ENCODE measurements at places on chromosomes 5 and 9.

- DNase-seq: no peak
Observed at GRCh38 chr5:95113489-95113888, 171.4 kb downstream of the MCTP1 start.

GRCh38 chr5:98624145-98624880, 149.2 kb upstream of the RGMB start:
- DNase-seq: no peak

- no peak for DNase-seq
Observed at GRCh38 chr9:124442826-124443225, 7.4 kb upstream of the ADGRD2 start.

DNA sequence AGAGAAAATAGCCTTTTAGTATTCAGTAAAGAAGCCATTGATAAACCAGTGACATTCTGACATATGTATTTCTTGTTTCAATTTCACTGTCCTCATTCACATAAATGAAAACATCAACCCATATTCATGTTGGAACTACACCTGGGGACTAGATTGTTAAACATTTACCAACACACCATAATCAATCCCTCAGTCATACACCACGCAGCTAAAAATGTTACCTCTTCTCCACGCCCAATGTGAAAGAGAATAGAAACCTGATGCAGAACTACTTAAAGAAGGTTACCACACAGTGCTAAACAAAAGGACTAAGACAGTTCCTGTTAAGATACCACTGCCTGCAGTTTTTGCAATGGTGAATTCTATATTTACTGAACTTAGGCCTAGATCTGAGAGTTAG, 518.9 kb downstream of the PRELID2 start:
- DNase-seq: no peak

- no peak for DNase-seq
Observed at GRCh38 chr9:93464876-93465275, 11.5 kb upstream of the FAM120AOS start.

- no peak for DNase-seq
Observed at GRCh38 chr5:10599862-10600284, 36.0 kb downstream of the ANKRD33B start.

GRCh38 chr5:153658606-153659005, 168.1 kb downstream of the GRIA1 start:
- DNase-seq: no peak

GRCh38 chr9:115191667-115192066, 73.7 kb upstream of the TNC start:
- no peak for DNase-seq

- DNase-seq: no peak
Observed at GRCh38 chr9:137373611-137373980, 49.4 kb downstream of the EXD3 start.

DNA sequence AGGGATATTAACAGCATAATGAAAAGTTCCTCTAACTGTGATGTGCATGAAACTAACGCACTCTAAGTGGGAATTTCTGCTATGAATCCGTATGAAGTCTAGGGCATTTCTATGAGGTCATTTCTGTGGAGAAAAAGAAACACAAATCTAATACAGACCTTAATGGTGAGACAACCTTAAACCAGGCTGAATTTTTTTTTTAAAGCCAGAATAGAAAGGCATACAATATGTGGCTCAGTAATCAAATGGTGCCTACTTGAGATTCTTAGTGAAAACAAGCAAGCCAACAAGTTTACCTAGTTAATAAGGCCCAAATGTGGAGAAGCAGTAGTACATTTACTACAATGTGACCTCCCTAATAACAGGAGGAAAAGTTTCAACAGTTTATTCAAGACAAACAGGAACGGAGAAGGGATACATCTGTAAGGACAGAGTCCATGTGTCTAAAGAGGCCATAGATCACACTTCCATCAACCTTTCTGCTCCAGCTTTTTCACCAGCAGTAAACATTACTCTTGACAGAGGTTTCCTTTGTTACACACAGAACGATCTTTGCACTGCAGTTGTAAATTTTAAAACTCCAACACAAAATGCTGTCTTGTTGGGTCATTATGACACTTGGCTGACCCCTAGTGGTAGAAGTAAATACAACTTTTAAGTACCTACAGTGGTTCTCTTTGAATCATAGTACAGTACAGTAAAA, 26.2 kb downstream of the CARNMT1 start:
- peak; percentile 87 for DNase-seq

- DNase-seq: no peak
Observed at GRCh38 chr5:76030343-76030742, 52.8 kb upstream of the SV2C start.

DNA sequence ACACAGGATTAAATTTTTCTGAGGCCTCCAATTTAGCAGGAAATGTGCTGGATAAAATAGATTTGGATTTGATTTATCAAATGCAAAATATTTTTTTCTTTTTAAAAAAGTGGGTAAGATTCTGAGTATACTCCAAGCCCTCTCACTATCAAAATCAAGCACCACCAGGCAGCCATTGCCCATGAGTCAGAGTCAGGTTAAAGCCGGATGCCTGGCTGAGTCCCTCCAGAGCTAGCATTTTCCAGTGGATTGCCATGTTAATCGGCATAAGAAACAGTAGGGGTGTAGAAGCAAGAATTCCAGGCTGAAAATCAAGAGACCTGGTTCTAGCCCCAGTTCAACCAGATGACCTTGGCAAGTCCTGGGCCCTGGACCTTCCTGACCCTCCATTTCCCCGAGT, 85.3 kb downstream of the FAM114A2 start:
- DNase-seq: no peak

GRCh38 chr5:159887050-159887449, 29.2 kb upstream of the ADRA1B start:
- no peak for DNase-seq

- no peak for DNase-seq
Observed at GRCh38 chr9:3962496-3962895, 337.4 kb downstream of the GLIS3 start.

- DNase-seq: no peak
Observed at GRCh38 chr9:8684978-8685708, 885.6 kb upstream of the DMAC1 start.

GRCh38 chr9:89994988-89995613, 390.3 kb downstream of the GADD45G start:
- DNase-seq: no peak

- peak; percentile 37 for DNase-seq
Observed at GRCh38 chr9:137268538-137269201, 8.9 kb upstream of the TOR4A start.

GRCh38 chr9:112378328-112379176, 1.4 kb upstream of the HSDL2 start:
- DNase-seq: no peak

GRCh38 chr9:133786907-133787753, 49.0 kb upstream of the SARDH start:
- DNase-seq: no peak

GRCh38 chr5:156621719-156622118, 228.4 kb upstream of the PPP1R2B start:
- DNase-seq: no peak

DNA sequence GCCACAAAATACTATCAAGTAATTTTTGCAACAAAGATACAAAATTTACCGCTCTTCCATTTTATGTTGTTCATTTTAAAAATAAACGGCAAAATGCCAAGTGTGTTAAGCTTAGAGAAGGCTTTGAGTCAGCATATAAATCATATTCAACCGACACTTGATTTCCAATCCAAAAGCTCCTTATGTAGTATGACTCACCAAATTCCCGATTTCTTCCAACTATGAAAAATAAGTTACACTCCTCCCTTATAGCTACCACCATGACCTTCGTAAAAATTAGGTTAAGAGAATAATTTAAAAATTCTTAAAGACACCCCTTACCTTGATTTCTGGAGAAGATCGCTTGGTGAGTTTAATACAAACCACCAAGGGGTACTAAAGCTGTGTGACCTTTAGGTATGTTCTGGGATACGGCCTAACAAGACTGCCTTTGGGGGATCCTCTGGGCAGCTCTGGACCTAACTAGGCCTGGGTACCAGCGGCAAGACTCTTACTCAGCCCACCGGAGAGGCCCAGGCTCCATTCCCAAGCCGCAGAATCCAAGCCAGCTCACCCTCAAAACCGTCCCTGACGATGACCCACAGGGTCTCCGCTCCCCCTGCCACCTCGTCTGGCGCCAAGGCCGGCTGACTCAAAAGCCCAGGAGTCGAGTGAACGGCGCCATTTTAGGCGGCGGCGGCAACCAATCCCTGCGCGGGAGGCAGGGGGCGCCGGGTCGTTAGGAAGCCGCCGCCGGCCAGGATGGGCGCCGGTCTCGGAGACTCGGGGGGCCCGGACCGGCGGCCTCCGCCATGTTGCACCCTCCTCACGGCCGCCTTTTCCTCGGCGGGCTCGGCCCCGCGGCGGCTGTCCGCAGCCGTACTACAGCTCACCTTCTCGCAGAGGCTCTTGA, 739 bp downstream of the PPP2CA start:
- DNase-seq: peak; percentile 73

- DNase-seq: no peak
Observed at GRCh38 chr9:72579190-72579589, 57.8 kb downstream of the TMC1 start.

DNA sequence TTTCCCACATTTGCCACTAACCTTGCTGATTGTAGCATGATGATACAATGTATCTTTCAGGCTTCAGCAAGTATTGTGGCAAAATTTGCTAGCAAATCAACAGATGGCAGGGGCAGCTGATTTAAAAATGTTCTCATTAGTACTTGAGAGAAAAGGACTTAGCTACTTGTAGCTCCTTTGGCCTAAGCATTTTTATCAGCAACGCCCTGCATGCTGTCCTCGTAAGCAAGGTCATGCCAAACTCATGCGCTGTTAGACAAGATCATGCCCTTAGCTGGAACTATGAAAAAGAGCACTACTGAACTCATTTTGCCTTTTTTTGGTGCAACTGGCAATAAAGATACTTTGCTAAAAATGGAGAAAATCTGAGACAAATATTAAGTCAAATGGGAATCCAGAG, 197.1 kb downstream of the ICE1 start:
- DNase-seq: no peak

- DNase-seq: no peak
Observed at GRCh38 chr5:32615236-32615635, 29.9 kb downstream of the SUB1 start.

DNA sequence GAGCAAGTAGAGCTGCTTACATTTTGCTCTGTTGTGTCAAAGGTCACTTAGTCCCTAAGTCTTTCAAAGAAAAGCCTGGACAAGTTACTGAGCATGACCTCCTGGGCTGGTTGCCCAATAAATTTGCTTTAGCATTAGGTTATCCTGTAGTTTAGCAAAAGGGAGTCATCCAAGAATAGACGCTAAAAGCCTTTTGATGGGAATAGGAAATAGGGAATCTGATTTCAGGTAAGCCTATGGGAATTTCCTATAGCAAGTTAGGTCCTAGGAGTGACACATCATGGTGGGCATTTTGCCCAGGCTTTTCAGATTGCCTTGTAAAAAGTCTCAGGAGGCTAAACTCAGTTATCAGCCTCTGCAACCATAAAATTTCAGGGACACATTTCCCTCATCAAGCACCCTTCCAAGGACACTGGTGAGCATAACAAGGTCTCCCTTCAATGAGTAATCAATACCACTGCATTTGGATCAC, 67.6 kb upstream of the RANBP3L start:
- no peak for DNase-seq

DNA sequence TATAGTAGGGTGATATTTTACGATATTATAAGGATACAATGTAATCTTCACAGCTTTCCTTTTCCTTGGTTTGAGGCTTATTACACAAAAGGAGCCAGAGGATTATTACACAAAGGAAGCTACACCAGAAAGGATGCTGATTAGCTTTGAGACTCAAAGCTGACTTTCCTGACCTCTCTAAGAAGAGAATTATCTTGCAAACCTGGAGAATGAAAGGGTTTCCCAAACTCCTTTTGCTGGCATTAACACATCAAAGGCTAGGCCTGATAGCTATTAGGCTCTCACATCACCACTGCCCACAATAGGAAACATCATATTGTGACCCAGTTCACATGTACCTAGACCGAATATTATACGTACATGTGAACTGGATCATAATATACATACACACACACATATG, 34.2 kb upstream of the CHD1 start:
- no peak for DNase-seq

DNA sequence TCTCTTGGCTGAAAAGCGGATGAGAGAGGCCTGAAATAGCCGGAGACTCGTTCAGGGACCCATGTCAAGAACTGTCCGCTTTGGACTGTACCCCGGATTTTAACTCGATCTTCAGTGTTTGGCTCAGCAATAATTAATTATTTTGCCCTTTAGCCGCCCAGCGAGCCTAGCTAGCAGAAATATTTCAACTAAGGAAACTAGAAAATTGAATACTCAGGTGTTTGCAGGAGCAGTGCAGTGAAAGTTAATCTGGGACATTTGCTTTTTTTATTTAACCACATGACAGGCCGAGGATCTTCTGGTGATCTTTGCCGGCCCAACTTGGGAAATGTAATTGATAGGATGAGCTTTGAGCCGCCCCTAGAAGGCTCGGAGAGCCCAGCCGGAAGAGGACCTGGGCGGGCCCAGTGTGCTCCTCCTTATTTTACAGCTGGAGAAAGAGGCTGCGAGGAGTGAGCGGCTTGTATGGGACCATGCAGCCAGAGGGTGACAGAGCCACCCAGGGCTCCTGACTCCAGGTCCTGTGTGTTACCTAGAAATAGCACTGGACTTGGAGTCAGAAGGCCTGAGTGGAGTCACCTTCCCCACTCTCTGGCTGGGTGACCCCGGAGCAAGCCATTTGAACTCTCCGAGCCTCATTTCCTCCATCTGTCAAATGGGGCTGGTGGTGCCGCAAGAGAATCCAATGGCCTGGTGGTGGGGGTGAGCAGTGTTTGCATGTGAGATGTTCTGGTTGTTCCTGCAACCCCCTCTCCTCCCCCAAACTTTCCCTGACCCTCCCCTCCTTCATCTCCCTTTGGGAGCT, 2.4 kb downstream of the PPARGC1B start:
- DNase-seq: peak; percentile 14

DNA sequence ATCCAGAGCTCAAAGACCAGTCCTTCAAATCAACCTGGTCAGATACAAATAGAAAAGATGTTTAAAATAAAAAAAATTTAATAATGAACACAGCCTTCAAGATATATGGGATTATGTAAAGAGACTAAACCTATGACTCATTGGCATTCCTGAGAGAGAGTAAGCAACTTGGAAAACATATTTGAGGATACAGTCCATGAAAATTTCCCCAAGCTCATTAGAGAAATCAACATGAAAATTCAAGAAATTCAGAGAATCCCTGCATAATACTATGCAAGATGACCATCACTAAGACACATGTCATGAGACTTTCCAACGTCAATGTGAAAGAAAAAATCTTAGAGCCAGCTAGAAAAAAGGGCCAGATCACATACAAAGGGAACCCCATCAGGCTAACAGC, 512.9 kb upstream of the PTGER4 start:
- no peak for DNase-seq

DNA sequence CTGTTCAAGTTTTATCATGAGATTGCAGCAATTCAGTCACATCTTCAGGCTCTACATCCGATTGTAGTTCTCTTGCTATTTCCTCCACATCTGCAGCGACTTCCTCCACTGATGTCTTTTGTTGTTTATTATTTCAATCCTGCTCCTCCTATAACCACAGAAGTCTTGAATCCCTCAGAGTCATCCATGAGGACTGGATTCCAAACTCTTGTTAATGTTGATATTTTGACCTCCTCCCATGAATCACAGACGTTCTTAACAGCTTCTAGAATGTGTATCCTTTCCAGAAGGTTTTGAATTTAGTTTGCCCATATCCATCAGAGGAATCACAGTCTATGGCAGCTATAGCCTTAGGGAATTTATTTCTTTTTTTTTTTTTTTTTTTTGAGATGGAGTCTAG, 3.6 kb downstream of the FBXO38 start:
- DNase-seq: no peak

- no peak for DNase-seq
Observed at GRCh38 chr5:150309886-150310239, 7.2 kb upstream of the ARSI start.

- no peak for DNase-seq
Observed at GRCh38 chr5:8410618-8411017, 541.7 kb downstream of the MTRR start.

GRCh38 chr9:84575705-84576104, 93.8 kb upstream of the NTRK2 start:
- DNase-seq: no peak
